ENCODE measurements at places on chromosomes 6 and 20.

DNA sequence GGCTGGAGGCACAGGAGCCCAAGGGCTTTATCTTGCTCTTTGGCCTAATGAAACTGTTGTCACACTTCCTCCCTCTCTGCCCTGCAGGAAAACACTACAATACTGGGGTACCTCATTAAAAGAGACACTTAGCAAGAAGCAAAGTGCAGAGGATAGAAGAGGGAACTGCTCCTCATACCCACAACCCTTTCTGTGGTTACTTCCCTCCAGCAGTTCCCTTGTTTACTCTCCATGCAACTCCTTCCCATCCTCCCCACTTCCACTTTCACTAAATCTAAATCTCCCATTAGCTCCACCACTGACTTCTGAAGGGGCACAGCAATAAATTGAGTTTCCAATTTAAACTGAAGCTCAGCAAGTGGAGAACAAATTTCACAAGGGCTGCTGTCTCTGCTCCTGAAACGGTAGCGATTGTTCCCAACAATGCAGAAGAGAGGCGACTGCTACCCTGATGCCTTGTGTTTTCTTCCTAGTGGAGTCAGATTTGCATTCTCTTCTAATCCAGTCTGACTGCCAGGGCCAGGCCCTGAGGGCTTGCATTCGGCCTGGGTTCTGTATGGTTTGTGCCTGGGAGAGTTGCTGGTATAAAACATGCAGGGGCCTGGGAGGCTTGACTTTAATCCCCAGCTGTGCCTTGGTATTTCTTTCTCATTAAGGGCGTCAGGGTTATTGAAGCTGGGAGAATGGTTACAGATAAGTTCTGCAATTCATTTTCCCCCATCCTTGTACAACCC lies 454.7 kb downstream of the TFAP2B start:
- DNase-seq: no peak

GRCh38 chr20:44990957-44991356 lies 24.6 kb downstream of the STK4 start:
- DNase-seq: no peak

DNA sequence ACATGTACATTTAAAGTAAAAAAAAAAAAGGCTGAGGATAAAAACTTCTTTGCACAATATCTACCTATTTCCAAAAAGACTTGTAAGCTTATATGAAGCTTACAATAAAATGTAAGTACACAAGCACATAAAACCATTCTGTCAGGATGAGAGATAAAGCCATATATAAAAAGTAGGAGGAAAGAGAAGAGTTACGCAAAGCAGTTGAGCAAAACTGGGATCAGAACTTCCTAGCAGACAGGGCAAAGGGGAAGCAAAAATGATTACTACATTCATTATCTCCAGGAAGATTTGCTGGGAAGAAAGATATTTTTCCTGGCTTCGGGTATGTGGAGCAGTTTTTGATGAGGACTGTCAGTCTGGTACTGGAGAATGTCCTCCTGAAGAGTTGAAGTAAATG lies 198.1 kb downstream of the MTFR2 start:
- no peak for DNase-seq

DNA sequence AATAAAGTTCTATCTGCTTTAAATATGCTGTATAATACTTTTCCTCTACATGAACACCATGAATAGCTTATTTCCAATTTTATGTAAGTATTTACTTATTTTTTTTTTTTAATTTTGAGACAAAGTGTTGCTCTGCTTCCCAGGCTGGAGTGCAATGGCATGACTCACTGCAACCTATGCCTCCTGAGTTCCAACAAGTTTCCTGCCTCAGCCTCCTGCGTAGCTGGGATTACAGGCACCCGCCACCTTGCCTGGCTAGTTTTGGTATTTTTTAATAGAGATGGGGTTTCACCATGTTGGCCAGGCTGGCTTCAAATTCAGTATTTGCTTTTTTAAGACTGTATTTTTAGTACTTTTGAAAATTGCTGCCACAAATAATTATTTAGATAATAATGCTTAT lies 1365.9 kb downstream of the GRIK2 start:
- DNase-seq: no peak

- no peak for DNase-seq
Measured at GRCh38 chr6:101936516-101936915, 543.0 kb downstream of the GRIK2 start.

DNA sequence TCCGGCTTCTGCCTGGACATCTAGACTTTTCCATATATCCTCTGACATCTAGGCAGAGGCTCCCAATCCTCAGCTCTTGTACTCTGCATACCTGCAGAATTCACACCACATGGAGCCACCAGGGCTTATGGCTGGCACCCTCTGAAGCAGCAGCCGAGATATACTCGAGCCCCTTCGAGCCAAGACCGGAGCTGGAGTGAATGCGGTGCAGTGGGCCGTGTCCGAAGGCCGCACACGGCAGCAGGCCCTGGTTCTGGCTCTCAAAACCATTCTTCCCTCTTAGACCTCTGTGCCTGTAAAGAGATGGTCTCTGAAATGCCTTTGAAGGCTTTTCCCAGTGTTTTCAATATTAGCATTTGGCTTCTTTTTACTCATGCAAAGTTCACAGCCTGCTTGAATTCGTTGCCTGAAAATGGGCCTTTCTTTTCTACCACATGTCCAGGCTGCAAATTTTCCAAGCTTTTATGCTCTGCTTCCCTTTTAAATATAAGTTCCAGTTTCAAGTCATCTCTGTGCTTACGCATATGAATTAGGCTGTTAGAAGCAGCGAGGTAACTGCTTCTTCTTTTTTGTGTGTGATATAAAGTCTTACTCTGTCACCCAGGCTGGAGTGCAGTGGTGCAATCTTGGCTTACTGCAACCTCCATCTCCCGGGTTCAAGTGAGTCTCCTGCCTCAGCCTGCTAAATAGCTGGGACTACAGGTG lies 3.8 kb upstream of the SIRPB1 start:
- DNase-seq: no peak

DNA sequence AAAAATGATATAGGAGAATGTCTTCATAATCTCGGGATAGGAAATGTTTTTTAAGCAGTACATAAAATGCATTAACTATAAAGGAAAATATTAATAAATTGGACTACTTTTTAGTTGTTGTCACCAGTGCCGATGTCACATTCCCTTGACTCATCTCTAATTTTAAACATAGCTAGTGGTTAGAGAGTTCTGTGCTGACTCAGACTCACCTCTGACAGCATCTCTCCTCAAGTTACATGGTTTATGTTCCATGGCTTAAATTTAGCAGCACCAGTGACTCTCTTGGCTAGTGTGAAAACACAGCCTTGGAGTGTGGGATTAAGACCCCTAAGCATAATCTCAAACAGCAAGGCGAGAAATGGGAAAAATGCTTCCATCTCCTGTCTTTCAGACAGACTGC lies 311.8 kb upstream of the MMS22L start:
- no peak for DNase-seq

DNA sequence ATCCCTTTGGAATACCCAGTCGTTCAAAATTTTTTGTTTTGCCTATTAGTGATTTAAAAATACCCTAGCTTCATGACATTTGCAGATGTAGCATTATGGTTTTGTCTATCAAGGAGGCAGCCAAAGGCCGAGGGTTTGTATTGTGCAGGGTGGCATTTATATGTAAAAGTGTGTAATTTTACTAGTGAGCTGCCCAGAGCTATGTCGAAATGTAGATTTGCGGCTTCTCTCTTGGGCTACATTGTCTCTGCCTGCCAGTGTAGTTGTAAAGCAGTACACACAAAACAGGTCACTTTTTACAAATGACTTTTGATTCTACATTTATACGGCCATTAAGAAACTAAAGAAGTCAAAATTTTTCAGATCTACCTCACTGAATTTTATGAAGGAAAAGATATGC lies 87.7 kb downstream of the TSHZ2 start:
- no peak for DNase-seq

- no peak for DNase-seq
Measured at GRCh38 chr6:149130090-149130489, 187.4 kb upstream of the TAB2 start.

DNA sequence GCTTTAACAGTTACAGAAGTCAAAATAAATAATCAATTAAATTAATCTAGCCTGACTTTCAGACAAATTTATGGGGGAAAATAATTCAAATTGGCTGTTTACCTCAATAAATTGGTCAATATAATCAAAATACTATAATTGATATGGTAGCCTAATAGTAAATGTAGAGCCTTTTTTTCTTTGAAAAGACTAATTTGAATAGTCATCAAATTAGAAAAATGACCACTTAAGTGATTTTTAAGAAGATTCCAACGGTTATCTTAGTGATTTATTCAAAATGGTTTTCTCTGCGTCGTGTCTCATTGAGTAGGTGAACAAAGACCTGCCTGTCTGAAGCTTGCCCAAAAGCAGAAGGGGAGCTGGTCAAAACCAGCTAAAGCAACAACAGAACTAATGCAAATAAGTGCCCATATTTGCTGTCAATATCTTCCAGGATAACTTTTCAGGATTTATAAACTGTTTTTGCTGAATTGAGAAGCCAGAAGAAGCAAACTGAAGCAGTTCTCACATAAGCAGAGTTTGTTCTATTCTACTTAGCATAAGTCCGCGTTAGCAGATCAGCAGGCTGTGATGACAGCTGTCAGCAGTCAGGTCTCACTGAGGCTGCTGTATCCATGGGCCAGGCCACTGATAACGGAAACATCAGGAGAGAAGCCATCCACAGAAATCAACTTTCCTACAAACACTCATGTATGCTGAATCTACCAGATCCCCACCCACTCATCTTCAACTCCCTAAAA lies 7.0 kb downstream of the RCAN2 start:
- peak; percentile 43 for DNase-seq

GRCh38 chr6:161355696-161356095 lies 81.8 kb upstream of the AGPAT4 start:
- no peak for DNase-seq

GRCh38 chr6:150271501-150272263 lies 97.1 kb upstream of the IYD start:
- no peak for DNase-seq

DNA sequence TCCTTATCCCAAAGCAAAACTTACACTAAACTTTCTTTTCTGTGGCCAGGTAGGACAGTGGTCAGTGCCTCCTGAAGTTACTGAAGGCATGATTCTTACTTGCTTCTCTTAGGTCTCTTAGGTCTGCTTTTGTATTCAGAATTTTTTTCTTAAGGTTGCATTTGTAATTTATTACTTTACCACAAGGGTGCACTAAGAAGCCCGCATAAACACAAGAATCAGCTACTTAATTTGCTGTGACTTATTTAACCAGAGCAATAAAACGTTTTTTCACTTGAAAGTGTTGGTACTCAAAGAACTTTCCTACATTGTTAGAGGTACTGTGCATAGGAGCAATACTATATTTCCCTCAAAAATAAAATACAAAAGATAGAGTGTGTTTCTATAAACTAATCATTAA lies 75.4 kb upstream of the LAMA2 start:
- no peak for DNase-seq

GRCh38 chr20:60071965-60072364 lies 113.7 kb downstream of the CDH26 start:
- DNase-seq: no peak

GRCh38 chr6:98633886-98634285 lies 200.5 kb upstream of the POU3F2 start:
- no peak for DNase-seq

- peak; percentile 49 for DNase-seq
Measured at GRCh38 chr20:62210496-62210855, 9.6 kb downstream of the HRH3 start.

Measured in right cardiac atrium (tissue), 5 donors.